ENCODE measurements at places on chromosomes 5 and 9. TPM values are rescaled to one million over a fixed set of nuclear protein-coding genes. Genes with fewer than 3 reads are reported as not detected.

DNA sequence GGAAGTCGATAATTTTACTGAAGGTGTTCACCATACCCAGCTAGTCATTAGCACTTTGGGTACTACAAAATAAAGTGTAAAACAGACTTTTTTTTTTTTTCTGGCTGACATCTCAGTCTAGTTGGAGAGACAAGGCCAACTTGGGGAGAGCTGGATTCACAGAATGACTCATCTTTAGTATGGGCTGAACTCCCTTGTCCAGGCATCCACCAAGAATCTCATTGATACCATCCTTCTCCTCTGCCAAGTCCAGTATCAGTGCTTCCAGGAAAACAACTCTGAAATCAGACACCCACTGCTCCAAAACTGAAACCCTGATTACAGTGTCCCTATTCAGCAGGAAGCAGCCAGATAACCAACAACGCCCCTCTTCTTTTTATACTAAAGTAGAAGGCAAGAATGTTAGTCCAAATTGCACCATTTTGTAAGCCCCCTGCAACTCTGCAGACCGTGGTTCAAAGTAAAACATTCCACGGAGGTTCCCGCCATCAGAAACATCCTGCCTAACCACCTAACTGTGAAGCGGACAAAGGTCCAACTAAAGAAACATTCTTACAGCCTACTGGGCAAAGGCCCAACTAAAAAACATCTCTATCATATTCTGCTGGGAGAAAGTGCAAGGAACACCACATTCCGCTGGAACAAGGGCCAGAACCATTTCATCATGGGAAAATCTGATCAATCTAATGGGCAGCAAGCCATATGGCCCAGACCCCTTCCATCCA lies 728.2 kb downstream of the BRINP1 start:
- DNase-seq = no peak

Gene FYB1
- total RNA-seq = not detected

Gene TAS2R1
- total RNA-seq = not detected

GRCh38 chr5:97276474-97277120 lies 93.5 kb upstream of the RIOK2 start:
- no peak for DNase-seq

DNA sequence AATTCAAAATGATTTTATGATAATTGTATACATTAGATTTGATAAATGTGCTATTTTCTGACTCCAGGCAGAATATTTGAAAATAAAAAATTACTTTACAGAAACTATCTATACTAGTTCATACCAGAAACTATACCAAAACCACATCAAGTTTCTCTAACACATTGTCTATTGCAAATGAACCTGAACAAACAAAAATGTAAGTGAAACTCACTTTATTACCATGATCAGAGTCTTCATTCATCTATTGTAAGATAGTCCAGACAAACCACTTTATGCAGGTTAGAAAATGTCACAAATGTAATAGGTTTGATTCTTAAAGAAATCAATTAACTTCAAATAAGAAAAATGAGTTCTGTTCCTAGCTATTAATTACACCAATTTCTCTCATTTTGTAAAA lies 99.4 kb downstream of the OXCT1 start:
- no peak for DNase-seq

Gene NUTM2F
- total RNA-seq = not detected

Gene NMUR2
- total RNA-seq = not detected

- DNase-seq = peak; percentile 90
These were observed 30.4 kb upstream of the LTC4S start for GRCh38 chr5:179763215-179763945.

GRCh38 chr5:18281947-18282581 lies 647.8 kb downstream of the TAF11L14 start:
- peak; percentile 10 for DNase-seq

DNA sequence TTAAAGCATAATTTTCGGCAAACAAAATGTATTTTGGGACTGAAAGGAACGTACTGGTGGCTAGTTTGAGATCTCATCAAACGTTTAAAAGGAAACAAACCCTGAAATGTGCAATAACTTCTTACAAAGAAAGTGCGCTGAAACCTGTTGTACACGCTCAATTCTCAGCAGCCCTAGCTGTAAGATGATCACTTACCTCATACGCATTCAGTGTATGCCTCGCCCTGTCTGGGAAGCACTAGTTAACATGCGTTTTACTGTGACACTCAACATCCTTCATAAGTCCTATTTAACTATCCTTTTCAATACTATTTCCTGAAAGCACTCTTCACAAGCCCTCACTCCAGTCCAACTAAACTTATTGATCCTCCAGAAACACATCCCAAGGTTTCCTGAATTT lies 485.0 kb upstream of the EDIL3 start:
- no peak for DNase-seq

- DNase-seq = no peak
These were observed 482.0 kb downstream of the PSAT1 start for GRCh38 chr9:78778861-78779374.
